ENCODE measurements at places on chromosomes 6 and 20.

DNA sequence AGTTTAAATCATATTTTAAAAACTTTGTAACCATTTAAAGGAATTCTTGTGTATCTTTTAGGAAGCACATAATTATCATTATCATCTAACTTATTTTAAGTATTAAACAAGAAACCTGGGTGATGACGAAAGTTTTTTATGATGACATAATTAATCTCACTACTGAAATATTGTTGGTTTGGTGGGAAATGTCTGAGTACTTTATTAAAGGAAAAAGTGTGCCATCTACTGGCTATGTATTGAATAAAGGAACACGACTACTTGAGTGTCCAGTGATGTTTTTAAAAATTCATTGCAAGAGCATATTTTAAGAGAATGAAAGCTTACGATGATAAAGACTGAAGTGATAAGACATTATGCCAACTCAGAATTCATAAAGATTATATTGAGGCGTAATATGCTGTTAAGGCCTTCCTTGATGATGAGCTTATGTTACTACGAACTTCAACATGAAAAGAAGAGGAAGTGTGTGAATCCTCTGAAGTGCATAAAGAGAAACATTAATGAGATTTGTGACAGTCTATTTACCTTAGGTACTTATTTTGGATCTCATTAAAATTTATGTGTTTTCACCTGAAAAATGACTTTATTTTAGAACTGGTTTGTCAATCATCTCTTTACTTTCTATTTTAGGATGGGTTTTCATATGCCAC is 12.0 kb upstream of the TRMT11 start:
- no peak for DNase-seq

- DNase-seq, result no peak
Measured at GRCh38 chr6:4311976-4312860, 176.8 kb upstream of the ECI2 start.

GRCh38 chr6:30752157-30752927 is 8.0 kb upstream of the IER3 start:
- DNase-seq, result no peak

- DNase-seq, result no peak
Measured at GRCh38 chr6:142846883-142847287, 98.1 kb downstream of the HIVEP2 start.

GRCh38 chr20:59143326-59143725 is 20.3 kb upstream of the ZNF831 start:
- no peak for DNase-seq

DNA sequence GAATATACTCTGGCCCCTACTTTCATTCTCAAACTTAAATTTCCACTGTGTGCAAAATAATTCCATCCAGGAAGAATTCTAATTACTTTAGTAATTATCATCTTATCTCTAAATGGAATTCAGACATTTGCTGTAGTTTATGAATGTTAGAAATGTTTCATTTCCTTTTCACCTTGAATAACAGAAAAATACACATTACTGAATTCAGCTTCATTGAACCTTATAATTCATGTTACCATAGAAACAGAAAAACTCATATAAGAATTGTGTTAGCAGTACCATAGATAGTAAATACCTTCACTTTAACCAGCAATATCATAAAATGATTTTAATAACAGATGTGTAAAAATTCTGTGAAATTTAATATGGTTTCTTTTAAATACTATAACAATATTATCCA is 514.9 kb downstream of the CDKAL1 start:
- no peak for DNase-seq

GRCh38 chr6:16400248-16400760 is 161.9 kb downstream of the GMPR start:
- DNase-seq, result no peak

GRCh38 chr20:4306206-4306605 is 290.8 kb upstream of the RNF24 start:
- DNase-seq, result no peak

GRCh38 chr20:50286174-50286511 is 95.5 kb downstream of the CEBPB start:
- DNase-seq, result no peak

- no peak for DNase-seq
Measured at GRCh38 chr6:150417899-150418826, 49.4 kb downstream of the IYD start.

- no peak for DNase-seq
Measured at GRCh38 chr6:134495890-134496248, 178.0 kb upstream of the SGK1 start.

DNA sequence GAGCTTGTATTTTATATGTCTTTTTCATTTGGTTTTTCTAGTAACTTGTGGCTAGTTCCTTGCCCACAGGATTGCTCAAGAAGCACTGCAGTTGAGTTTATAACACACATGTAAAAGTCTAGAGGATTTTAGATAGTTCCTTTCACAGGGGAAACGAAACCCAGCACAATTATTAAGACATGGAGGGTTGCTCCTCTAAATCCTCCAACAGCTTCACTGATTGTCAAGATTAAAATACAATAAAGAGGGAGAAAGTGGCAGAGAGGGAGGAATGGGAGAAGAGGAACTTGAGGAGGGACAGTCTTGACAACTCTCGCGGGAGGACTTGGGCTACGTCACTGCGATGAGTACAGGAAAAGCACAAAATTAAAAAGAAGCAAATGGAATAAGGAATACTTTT is 9.7 kb upstream of the TBC1D7 start:
- DNase-seq, result no peak

- no peak for DNase-seq
Measured at GRCh38 chr6:52537001-52537753, 39.7 kb downstream of the TRAM2 start.

GRCh38 chr20:33667676-33668465 is 1.1 kb downstream of the ACTL10 start:
- peak; percentile 59 for DNase-seq

DNA sequence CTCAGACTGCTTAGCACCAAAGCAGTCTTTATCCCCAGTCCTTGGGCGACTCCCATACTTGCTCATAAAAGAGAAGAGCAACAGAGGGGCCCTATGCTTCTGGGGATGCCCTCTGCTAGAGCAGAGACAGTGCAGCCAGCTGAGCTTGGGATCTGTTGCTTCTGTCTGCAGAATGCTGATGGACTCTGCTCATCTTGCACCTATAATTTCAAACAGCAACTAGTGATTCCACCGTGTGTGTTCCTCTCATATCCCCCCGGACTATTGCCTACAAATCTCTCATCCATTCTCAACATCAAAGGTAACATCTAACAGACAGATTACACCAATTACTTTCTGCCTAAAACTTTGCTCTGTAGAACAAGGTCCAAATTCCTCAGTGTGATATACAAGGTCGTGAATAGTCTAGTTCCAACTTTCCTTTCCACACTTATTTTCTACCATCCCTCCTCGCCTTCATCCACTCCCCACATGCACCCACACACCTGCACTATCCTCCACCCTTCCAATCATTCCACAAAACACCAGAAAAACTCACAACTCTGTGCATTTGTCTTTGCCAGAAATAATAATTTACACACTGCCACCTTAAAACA is 62.6 kb downstream of the FRK start:
- DNase-seq, result no peak

DNA sequence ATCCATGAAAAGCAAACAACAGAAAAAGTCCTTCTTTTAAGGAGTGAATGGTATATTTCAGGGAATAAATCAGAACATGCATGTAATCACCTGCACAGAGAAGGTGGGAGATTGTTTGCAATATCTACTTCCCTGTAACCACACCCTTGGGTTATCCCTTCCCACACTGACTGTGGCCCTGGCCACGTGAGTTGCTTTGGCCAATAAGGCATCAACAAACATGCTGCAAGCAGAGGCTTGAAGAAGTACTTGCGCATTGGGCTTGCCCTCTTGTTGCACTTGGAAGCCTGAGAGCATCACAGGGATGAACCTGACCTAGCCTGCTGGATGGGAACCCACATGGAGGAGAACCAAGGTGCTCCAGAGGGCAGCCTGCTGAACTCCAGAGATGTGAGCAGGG is 208.5 kb downstream of the PTPRT start:
- no peak for DNase-seq

GRCh38 chr6:26743157-26743821 is 83.7 kb upstream of the ZNF322 start:
- no peak for DNase-seq

DNA sequence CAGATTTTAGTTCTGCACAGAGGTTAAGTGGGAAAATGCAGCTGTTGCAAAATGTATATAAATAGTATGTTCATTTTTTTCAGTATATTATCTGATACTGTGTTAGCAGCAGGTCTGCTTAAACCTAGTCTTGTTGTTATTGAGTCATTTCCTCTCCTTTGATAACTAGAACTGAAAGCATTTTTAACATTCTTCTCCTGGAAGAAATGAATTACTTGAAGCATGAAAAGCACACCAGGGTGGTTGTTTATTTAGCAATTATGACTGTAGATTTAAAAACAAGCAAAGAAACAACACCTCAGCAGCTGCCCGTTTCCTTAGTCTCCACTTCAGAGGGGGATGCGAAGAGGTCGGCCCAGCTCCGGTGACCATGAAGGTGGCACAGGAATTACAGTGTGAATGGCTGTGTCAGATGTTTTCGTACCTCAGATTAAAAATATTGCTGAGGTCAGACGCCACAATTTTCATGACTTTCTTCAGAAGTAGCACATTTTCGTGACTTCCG is 53.5 kb downstream of the GOPC start:
- DNase-seq, result peak; percentile 6

DNA sequence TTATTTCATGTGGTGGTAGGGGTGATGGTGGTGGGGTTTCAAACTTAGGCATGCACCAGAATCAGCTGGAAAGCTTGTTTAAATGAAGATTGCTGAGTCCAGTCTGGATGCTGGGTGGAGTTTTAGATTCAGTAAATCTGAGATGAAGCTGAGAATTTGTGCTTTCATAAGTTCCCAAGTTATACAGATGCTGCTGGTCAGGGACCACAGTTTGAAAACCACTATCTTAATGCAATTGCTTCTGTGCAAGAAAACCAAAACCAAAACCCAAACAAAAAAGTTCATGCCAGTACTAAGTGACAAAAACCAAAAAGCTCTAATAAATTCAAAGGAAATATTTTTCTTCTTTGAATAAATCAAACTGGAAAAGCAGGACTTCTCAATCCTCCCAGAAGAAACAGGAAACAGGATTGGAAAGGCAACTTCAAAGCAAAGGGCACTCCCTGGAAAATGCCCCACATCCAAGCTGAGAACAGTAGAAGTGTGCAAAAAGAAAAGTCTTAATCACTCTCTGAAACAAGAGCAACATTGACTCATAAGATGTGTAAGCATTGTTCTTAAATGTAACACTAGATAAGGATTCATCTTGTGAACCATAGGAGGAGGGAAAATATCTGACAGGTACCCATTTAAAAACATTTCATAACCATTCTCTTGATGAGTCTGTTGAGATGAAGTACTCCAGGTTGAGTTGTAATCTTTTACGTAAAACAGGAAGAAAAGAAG is 481.5 kb upstream of the HSF2 start:
- DNase-seq, result no peak

DNA sequence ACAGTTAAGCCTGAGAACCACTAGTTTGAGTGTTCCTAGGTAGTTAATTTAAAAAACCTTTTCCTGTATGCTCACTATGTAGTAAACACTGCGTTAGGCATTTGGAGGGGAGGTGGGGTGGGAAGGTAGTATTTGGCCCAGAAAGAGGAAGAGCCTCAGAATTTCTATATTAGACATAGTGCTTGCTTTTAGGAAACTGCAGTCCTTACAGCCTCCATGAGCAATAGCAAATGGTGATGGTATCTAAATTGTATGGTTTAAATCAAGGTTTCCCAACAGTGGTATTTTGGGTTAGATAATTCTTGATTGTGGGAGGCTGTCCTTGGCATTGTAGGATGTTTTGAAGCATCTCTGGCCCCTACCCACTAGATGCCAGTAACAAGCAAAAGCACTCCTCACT is 61.5 kb upstream of the RIPOR2 start:
- DNase-seq, result no peak

GRCh38 chr20:4086771-4087687 is 71.7 kb upstream of the RNF24 start:
- DNase-seq, result no peak

DNA sequence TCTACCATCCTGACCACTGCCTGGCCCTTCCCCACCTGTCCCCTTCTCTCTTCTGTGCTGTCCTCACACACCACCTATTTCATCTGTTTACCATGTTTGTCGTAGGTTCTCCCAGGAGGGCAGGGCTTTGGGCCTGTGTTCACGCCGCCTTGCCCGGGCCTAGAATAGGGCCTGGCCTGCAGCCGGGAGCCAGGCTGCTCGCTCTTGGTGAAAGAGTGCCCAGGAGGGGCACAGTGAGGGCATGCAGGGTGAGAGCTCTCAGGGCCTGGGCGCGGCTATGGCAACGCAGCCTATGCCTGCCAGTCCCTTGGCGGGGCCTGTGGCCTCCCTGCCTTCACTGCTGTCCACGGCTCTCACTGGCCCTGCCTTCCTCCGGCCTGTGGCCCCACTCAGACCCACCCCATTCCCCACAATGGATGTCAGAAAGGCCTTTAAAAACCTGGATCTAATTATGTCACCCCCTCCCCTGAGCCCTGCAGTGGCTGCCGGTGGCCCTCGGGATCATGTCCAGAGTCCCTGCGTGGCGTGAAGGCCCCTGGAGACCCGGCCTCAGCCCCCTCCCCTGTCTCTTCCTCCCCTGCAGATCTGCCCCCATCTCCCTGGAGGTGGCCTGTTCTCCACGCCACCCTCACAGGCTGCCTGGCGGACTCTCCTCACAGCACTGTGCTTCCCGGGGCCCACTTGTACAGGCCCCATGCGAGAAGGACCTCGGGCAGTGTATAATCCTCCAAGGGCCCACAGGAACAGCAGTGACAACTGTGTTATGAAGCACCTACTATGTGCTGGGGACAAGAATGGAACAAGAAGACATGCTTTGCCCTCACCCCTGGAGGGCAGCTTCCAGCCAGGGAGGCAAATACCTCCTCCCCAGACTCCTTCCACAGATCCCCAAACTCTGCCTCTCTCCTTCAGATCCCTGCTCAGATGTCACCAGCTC is 22.9 kb upstream of the NOL4L start:
- DNase-seq, result no peak

DNA sequence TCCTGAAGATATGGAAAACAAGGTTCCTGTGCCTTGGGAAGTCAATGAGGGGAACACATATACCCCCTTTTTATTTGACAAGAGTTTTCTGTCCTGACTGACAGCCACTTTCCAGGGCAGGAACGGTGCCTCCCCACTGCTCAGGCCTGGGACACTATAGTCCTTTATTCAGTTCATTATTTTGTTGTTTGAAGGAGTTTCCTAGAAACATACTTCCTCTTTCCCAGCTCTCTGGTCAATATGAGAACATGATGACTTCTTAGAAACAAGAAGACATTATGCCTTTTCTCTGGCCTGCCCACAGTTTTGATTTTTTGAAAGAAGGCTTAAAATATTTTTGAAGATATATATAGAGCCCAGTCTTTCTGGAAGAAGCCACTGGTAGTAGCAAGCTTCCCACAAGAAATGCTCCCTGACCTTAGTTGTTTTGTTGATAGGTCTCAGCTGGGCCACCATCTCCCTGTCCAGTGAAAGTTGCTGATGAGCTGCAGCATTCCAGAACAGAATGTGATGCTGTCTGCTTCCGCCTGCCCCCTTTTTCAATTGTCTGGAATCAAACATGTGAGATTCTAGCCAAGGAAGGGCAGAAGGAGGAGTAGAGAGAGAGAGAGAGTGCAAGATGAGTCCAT is 350.0 kb upstream of the PRND start:
- DNase-seq, result no peak

- DNase-seq, result no peak
Measured at GRCh38 chr6:13573669-13574110, 711 bp upstream of the SIRT5 start.

GRCh38 chr6:169702840-169703246 is 917 bp downstream of the C6orf120 start:
- no peak for DNase-seq

- no peak for DNase-seq
Measured at GRCh38 chr20:1652960-1653359, 4.6 kb downstream of the SIRPG start.

GRCh38 chr6:143111443-143111842 is 50.8 kb downstream of the AIG1 start:
- no peak for DNase-seq

Data from stimulated activated CD8-positive, alpha-beta memory T cell treated with anti-CD3 and anti-CD28 coated beads, Interleukin-12 subunit alpha, Interleukin-12 subunit beta, amount 100 ng/mL, for 4 hours (primary cell).